GM18507 (cell line): ENCODE measurements at places on chromosomes 4 and X.

- DNase-seq, result no peak
Measured at GRCh38 chr4:20679951-20680350, 20.3 kb upstream of the PACRGL start.

GRCh38 chr4:76726176-76726575, 171.8 kb downstream of the SOWAHB start:
- DNase-seq, result no peak

GRCh38 chr4:68985442-68985841, 33.8 kb upstream of the UGT2A3 start:
- DNase-seq, result no peak

GRCh38 chrX:121011254-121011653, 25.7 kb upstream of the CT47A1 start:
- DNase-seq, result no peak

DNA sequence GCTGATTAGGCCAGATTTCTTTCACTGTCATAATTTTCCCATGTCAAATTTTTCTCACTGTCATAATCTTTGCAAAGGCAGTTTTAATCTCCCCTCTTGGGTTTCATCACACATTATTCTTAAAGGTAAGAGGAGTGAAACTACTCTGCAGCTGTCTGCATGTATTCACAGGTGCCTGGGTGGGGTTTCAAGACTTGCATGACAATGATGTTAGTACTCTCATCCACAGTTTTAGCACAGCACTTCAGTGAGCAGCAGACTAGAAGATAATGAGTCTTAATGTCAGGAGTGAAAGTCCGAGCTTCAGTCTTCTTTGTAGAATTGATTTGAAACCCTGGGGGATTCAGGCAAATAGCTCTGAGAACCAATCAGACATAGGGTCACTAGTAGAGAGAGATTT, 182.5 kb upstream of the GALNT7 start:
- DNase-seq, result no peak
